ENCODE measurements at places on chromosomes 7 and 10.

- no peak for DNase-seq
These were observed 215.8 kb downstream of the FOXP2 start for GRCh38 chr7:114630201-114630990.

GRCh38 chr10:98832196-98832595 lies 385.5 kb upstream of the HPS1 start:
- DNase-seq = no peak

- DNase-seq = no peak
These were observed 96.2 kb downstream of the PPP1R17 start for GRCh38 chr7:31783221-31783620.

DNA sequence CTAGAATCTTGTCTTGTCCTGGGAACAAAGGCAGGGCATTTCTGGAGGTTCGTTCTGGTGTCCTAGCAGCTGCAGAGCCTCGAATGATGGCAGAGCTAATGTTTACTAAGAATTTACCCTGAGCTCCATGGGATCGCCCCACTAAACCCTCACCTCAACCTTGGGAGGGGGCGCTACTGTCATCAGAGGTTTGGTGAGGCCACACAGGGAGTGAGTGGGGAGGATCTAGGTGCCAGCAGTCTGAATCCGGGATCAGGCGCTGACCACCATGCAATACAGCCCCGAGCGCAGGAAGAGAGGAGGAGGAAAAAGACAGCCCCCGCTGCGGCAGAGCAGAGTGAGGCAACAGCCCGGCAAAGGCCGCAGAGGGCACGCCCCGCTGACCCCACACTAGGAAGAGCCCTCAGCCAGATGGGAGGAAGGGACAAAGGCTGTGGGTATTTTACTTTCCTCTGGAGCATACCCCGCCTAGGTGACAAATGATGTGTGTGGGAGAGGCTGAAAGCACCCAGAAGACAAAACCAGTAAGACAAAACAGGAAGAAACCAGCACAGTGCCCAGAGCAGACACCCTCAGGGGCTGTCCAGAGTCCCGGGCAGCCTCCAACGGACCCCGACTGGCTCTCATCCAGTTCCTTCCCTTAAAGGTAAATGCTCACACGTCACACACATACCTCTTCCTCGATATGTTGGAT lies 103.5 kb downstream of the FAM53B start:
- no peak for DNase-seq

DNA sequence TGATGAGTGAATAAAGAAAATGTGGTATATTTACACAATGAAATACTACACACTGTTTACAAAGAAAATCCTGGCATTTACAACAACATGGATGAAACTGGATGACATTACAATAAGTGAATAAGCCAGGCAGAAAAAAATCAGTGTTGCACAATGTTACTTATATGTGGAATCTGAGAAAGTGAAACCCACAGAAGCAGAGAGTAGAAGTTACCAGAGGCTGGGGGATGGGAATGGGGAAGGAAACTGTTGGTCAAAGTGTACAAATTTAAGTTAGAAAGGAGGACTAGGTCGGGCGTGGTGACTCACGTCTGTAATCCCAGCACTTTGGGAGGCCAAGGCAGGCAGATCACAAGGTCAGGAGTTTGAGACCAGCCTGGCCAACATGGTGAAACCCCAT lies 538.5 kb upstream of the MKI67 start:
- DNase-seq = no peak

DNA sequence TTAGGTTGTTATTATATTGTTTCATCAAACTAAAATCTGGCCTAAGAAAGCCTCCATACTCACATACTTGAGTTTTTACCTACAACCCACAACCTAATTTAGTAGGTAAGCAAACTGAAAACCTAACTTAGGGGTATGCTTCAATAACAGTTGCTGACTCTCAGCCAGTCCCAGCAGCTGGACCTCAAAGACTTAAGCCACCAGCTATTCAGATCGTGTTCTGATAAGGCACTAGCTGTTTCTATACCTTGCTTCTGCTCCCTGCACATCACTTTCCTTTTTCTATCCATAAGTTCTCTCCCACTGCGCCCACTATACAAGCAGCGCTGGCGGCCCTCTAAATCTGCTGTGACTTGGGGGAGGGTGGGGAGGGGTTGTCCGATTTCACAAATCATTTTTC lies 42.3 kb downstream of the SUGCT start:
- no peak for DNase-seq

GRCh38 chr7:121083138-121083789 lies 94.8 kb downstream of the CPED1 start:
- no peak for DNase-seq

DNA sequence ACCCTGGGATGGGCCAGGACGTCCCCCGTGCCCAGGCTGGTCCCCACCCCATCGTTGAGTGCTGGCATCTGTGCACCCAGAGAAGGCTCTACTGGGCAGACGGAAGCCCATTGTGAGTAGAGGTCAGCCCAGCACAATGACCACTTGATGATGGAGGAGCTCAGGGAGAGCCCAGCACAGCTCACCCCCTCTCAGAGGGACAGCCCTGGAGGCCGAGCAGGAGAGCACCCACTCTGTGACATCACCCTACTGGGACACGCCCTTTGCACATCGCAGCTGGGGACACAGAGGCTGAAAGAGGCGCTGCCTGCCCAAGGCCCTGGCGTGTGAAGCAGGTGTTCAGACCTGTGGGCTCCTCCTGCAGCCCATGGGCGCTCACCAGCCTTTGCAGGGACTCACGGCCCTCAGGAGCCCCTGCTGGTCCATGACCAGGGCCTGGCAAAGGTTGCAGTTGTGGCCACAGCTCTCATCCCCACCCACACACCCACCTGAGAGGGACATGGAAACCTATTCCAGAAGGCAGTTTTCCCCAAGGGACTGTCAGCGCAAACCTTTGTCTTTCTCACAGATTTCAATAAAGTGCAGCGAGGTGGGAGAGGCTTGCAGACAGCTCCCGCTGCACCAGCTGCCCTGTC lies 67.2 kb upstream of the PPP2R2D start:
- no peak for DNase-seq

DNA sequence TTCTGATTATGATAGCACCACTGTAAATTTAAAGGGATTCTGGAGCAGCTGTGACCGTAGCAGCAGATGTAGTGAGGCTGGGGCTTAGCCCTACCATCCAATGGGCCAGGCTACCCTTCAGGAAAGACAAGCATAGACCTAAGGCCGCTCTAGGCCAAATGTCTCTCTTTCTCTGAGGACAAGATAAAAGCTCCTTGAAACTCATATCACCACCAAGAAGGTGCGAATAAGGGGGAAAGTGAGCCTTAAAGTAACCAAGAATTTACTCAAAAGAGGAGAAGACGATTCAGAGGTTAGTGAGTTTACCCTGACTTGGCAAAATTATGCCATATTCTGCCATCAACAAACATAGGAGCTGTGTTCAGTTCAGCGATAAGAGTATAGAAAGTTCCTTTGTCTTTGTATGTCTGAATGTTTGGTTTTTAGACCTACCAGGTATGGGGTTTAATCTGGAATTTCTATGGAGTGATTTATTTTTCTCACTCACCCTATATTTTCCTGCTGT lies 79.8 kb downstream of the PFKFB3 start:
- DNase-seq = no peak

DNA sequence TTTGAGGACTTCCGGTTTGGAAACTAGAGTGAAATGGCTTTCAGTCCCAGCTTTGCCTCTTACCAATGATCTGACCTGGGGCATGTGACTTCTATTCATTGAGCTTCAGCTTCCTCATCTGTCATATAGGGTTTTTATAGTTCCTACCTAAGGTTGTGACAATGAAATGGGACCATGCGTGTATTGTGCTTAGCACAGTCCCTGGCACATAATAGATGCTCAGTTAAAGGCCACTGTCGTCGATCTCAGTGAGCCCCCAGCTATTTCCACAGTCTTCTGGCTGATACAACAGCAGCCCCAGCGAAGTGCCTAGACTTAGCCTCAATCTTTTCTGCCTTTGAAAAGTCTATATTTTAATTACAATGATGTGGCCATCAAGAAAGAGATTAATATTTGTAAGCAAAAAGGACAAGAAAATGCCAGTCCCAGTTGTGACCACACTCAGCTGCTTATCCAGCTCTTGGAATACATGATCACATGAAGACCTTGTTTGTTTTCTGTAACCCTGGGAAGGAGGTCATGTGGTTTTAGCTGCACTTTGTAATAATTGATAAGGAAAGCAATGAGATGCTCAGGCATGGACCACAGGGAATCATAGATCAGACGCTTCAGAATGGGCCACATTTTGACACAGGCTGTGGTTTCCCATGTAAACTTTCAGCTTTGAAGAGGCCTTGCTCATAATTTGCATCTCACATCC lies 44.6 kb downstream of the VWA2 start:
- no peak for DNase-seq

DNA sequence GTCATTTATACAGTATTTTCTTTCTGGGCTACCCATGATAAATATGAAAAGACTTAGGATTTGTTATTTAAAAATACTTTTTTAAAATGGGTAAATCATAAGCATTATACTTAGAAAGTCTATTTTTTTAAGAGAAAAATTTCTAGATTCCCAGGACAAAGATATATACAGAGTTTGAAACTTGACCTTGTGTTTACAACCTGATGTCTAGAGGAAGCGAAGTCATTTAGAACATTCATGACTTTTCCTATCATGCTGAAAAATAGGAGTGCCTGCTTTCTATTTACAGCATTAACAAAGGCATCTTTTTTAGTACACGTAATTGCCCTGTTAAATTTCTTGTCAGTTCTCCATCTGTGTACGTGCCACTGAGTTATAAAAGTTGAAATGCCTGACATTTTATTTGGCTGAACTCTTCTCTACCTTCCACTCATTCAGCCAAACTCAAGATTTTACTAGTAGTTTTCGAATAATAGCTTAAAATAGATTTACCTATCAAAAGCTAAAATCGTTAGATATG lies 23.0 kb downstream of the GNAT3 start:
- DNase-seq = no peak

DNA sequence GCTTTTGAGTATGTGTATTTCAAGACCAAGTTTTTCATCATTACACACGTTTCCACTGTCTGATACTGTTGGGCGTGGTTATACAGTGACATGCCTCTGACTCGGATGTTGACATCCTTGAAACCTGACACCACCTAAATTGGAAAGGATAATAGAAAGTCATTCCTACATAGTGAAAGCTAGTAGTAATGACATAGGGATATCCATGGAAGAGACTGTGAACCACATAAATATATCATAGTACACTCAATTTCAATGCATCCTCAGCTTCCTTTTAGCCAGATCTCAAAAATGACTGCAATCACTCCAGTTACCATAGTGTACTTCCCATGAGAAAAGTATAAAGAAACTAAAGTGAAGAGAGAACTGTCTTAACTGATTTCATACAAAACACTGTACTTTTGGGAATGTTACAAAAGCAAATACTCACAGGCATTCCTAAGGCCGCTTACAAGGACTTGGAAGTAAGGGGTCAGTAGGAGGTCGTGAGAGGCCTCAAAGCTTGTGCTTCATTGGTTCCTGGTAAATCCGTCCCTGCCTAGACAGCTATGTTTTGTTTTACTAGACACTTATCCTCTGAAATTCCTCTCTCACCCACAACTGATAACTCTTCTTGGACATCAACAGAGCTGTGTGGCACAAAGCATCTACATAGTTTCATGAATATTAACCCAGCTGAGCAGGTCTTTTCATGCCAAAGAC lies 71.8 kb upstream of the VWDE start:
- no peak for DNase-seq

DNA sequence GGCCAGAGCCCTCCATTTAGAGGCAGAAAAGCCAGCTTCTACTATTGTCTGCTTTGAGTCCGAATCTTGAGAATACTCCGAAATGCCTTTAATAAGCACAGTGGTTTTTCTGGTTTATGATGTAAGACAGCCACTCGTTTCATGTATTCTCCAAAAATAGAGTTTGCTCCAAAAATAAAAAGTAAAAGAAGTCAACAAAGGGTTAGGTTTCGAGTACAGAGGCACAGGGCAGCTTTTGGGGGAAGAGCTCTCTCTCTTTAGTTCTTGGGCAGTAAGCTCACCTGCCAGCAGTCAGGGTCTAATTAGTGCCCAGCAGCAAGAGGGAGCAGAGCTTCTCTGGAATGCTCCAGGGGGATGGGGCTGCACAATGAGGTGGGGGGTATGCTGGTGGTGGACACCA lies 20.2 kb downstream of the CREB3L2 start:
- no peak for DNase-seq

- DNase-seq = no peak
These were observed 209.6 kb downstream of the PTPRN2 start for GRCh38 chr7:158377800-158378623.

DNA sequence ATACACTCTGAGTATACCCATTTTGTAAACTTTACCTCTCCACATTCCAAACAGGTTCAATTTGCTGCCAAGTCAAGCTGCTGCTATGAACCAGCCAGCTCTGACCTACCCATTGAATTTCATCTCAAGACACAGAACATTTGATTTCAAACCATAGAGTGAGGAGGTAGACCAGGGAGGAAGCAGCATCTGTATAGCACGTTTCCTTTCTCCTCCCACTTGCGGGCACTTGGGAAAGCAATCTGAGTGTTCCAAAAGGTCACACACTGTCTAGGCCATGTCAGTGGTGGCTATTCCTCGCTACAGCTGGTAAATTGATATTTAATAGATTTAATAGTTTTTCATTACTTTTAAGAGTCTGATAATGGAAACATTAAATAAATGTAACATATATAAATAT lies 147.8 kb upstream of the EEPD1 start:
- DNase-seq = no peak

DNA sequence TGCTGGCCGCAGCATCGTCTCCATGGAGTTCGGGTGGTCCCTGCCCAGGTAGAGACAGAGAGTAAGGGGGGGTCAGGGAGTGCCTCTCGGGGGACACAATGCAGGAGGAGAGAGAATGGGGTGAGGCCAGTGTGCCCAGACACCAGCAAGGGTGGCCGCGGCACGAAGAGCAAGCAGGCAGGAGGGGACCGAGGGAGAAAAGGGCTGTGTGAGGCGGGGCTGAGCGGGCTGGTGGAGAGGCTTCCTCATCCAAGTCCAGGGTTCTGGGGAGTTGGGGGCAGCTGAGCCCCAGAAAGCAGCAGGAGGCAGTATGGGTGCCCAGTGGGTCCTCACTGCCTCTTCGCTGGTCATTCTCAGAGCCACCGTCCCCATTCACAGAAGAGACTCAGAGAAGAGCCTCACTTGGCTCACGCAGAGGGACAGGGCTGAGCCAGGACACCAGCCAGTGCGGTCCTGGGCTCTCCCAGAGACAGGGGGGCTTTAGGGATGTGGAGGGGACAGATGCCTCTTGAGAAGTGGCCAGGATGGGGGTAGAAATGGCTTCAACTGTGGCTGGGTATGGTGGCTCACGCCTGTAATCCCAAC lies 78.9 kb downstream of the MICALL2 start:
- no peak for DNase-seq

DNA sequence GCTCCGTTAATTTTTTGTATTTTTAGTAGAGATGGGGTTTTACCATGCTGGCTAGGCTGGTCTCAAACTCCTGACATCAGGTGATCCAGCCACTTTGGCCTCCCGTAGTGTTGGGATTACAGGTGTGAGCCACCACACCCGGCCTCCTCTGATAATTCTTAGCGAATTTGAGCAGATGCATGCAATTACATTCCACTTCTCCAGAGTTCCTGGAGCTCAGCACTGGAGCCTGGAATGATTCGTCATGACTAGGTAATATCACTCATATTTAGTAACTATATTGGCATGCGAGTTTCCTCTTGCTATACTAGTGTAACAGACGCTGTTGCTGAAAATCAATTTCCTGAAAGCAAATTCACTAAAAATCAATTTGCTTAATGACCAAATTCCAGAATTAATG lies 86.8 kb downstream of the MKX start:
- no peak for DNase-seq
